ENCODE measurements at places on chromosomes 3 and 15. TPM values are rescaled to one million over a fixed set of nuclear protein-coding genes. Genes with fewer than 3 reads are reported as not detected.
A peak's percentile ranks its signal among the peaks of the same experiment; 100 is the strongest.

Gene ATP8B4
- 6.6 TPM for total RNA-seq

GRCh38 chr3:149936812-149937230 is 33.9 kb downstream of the PFN2 start:
- DNase-seq: peak; percentile 4

DNA sequence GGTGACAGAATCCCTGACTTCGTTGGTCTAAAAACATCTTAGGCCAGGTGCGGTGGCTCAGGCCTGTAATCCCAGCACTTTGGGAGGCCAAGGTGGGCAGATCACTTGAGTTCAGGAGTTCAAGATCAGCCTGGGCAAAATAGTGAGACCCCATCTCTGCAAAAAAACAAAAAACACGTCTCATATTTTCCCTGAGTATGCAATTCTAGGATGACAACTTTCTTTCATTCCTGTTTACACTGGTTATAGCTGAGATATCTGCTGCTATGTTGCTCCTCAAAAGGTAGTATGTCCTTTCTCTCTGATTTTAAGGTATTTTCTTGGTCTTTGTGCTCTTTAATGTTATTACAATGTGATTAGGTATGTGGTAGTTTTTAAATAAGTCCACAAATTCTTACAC is 39.3 kb downstream of the PTH1R start:
- DNase-seq: no peak

DNA sequence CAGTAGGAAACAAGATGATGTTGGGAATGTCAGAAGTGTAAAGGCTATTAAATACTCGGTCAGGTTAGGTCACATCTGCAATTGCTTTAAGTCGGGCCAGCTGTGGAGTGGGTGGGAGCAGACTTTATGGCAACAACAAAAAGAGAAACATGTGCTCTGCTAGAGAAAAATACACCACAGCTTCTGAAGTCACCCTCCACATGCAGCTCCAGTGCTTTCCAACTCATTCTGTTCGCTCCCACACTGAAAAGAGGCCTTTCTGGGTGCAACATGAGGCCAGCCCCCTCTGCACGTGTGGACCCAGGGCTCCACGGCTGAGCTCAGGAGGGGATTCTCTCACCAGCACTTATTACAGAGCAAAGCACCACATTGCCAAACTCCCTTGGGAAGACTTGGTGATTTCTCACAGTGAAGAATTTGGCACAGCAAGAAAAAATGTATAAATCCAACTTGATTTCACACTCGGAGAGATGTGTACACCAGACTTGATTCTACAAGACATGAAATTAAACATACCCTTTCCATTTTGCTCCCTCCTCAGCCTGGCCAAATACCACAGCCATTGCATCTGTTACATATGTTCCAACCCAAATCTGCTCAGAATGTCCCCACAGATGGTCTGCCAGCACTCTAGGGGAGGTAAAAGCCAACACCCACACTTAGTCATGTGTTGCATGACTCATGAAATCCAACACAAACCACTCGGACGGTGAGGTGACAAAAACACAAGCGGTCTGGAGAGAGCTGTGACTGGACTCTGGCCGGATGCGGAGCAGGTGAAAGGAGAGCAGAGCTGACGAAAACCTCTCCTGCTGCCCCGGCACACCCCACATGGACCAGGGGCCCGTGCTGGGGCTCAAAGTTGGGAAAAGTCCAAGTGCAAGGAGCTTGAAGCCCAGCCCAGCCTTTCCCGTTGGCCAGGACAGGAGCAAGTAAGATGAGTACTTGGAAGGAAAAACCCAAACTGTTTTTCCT is 74.6 kb downstream of the ITGB5 start:
- DNase-seq: peak; percentile 71

- no peak for DNase-seq
Observed at GRCh38 chr15:76330080-76330680, 6.4 kb upstream of the ISL2 start.

- DNase-seq: no peak
Observed at GRCh38 chr3:18888370-18888769, 259.9 kb upstream of the KCNH8 start.

DNA sequence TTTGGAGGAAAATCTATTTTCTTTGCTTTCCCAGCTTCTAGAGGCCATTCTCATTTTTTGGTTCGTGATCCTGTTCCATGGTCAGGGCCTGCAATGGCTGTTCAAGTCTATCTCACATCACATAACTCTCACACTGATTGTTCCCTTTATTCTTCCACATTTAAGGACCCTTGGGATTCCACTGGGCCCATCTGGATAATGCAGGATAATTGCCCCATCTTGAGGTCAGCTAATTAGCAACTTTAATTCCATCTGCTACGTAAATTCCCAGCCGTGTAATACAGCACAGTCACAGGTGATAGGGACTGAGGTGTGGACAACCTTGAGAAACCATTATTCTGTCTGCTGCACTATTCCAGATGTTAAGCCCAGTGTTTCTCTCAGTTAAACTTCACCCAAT is 311.6 kb upstream of the CNTN4 start:
- no peak for DNase-seq

GRCh38 chr3:108863799-108864135 is 41.2 kb downstream of the TRAT1 start:
- DNase-seq: no peak

DNA sequence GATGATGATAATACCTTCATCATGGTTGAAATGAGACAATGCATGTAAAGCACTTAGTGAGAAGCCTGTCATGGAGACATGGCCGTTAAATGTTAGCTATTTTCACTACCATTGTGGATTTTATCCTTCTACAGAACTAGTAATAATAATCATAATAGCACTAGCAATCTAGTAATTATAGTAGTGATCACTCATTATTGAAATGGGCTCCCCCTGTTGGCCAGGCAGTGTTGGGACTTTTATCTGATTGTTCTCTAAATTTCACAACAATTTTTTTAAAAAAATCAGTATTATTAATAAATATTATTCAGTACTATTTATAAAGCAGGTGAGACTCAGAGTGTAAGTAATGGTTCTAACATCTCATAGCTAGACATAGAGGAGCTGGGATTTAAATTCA is 396.3 kb downstream of the IL5RA start:
- no peak for DNase-seq

DNA sequence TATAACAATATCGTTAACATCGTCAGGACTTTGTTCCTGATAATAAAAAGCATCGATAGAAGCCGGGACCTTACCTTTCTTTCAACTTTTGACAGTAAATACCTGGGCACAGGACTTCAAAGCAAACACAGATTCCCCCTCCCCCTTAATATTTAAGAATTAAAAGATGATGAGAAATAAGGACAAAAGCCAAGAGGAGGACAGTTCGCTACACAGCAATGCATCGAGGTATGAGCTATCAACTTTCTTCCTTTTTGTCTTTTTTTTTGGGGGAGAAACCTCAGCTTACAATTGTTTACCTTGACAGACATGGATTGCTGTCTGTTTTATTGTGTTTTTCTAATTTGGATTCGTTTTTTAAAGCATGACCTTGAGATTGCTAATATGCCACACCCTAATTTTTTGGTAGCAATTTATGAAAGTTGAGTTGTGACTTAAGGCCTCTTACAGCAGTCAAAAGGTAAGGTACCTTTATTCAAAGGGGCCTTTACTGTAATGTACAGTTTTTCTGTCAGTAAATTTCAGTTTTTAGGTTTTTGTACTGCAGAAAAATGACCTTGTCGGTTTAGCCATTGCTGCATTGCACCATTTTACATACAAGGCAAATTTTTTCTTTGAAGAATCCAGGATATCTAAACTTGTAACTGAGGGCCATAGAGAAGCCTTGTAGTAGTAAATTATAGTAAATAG is 1.1 kb downstream of the CHD2 start:
- DNase-seq: no peak

GRCh38 chr15:39581242-39581792 is 438 bp downstream of the THBS1 start:
- DNase-seq: no peak
